ENCODE measurements at places on chromosomes 5 and 9.

GRCh38 chr5:106185661-106186081 is 1485.1 kb downstream of the EFNA5 start:
- no peak for DNase-seq

DNA sequence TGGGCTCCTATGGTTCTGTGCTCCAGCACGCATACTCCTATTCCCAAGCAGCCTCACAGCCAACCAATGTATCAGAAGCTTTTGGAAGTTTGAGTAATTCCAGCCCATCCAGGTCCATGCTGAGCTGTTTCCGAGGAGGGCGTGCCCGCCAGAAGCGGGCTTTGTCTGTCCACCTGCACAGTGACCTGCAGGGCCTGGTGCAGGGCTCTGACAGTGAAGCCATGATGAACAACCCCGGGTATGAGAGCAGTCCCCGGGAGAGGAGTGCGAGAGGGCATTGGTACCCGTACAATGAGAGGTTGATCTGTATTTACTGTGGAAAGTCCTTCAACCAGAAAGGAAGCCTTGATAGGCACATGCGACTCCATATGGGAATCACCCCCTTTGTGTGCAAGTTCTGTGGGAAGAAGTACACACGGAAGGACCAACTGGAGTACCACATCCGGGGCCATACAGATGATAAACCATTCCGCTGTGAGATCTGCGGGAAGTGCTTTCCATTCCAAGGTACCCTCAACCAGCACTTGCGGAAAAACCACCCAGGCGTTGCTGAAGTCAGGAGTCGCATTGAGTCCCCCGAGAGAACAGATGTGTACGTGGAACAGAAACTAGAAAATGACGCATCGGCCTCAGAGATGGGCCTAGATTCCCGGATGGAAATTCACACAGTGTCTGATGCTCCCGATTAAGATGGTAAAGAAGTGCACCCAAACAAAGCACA is 19.9 kb downstream of the ZBTB34 start:
- DNase-seq: no peak

GRCh38 chr5:154784856-154785255 is 29.7 kb downstream of the LARP1 start:
- DNase-seq: no peak

DNA sequence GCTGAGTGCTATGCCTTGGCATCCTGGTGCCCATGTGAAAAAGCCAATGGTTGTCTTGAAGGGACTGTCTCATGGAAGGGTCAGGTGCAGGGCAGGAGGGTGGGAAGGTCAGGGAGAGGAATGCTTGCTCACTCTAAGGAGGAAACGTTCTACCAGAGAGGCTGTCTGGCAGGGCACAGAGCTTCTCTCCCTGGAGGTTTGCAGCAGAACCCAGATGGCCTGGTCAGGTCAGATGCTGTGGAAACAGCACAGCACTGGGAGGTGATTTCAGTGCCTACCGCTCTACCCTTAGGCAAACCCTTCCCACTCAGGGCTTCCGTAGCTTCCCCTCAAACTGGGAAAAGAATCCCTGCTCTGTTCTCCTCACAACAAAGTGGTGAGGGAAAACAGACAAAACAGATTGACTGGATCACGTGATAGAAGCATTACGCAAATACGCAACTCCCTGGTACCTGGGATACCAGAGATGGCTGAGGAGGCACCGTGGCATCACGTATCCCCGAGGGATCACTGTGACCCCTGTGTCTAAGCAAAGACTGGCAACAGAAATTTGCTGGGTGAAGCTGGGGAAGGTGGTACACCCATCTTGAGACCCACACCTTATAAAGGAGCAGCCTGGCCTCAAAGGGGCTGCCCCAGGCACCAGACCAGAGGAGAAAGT is 3.9 kb upstream of the MGAT1 start:
- no peak for DNase-seq

DNA sequence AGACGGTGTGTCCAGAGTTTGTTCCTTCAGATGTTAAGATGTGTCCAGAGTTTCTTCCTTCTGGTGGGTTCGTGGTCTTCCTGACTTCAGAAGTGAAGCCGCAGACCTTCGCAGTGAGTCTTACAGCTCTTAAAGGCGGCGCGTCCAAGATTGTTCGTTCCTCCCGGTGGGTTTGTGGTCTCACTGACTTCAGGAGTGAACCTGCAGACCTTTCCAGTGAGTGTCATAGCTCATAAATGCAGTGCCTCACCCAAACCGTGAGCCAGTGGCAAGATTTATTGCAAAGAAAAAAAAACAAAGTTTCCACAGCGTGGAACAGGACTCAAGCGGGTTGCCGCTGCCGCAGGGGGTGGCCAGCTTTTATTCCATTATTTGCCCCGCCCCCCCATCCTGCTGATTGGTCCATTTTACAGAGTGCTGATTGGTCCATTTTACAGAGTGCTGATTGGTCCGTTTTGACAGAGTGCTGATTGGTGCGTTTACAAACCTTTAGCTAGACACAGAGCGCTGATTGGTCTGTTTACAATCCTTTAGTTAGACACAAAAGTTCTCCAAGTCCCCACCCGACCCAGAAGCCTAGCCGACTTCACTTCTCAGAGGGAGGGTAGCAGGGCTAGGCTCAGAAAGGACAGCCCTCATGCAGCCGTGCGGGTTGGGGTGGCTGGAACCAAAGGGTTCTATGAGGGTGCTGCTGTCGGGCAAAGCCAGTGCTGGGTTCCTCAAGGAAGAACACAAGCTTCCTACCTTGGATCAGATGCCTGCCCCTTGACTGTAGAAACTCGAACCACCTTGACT is 9.1 kb upstream of the RNF130 start:
- no peak for DNase-seq

GRCh38 chr5:29878599-29878998 is 1314.9 kb upstream of the CDH6 start:
- no peak for DNase-seq

DNA sequence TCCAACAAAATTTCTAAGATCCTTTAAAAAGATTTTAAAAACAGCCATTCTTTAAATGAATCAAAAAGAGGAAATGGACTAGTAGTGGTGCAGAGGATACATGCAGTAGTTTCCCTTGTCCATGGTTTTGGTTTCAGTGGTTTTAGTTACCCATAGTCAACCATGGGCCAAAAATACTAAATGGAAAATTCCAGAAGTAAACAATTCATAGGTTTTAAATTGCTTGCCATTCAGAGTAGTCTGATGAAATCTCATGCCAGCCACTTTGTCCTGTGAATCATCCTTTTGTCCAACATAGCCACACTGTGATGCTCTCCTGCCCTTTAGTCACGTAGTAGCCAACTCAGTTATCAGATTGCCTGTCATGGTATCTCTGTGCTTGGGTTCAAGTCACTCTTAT is 286.1 kb downstream of the ANXA1 start:
- DNase-seq: no peak

DNA sequence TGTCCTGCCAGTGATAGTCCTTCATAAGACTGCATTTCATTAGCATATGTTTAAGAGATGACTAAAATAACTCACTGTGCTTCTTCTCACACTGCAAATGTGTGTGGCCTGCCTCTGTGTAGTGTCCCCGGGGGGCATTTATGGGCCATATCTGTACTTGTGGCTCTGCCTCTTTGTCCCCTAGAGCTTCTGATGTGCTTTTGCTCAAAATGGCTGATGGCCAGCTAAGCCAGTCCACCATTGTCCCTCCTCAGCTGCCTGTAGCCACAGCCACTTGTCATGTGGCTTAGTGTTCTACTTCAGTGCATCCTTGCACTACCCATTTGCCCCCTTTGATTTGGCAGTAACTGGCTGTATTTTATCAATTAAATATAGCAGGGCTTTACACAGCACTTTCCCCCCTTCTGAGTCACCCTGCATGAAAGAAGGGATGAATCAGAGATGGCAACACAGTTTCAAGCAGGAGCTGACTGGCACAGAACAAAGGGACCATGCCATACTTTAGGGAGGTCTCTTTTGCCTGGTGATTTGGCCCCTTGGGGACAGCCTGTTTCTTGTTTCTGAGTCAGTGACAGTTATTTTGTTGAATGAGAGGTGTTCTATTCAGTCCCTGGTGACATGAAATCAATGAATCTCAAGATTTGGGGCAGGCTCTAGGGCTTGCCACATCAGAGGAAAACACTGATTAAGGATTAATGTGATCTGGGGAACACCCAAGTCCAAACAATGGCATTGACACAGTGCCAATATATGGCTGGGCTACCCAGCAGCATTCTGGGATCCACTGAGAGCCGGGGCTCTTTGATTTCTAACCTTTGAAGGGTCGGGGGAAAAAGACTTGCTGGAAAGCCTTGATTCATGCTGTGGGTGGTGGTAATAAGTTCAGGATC is 245.5 kb downstream of the SMARCA2 start:
- DNase-seq: no peak

GRCh38 chr9:31185831-31186230 is 1198.6 kb upstream of the ACO1 start:
- DNase-seq: no peak

GRCh38 chr5:36240779-36241630 is 720 bp downstream of the NADK2 start:
- DNase-seq: peak; percentile 54

DNA sequence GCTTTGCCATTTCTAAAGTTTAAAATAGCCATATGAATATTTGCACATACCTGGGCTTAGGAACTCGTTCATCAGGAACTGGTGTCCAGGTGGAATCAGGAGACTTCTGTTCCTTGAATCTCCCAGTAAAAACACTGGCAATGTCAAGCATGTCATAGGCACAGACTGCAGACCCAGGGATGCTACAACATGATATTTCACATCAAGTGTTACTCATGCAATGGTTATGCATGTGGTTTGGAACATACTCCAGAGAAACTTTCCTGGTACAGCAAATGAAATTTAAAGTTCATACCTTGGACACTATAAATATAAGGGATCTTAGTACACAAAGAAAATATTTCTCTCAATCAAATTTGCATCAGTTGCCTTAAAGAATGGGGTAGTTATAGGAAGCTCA is 92.2 kb downstream of the SEMA6A start:
- no peak for DNase-seq

DNA sequence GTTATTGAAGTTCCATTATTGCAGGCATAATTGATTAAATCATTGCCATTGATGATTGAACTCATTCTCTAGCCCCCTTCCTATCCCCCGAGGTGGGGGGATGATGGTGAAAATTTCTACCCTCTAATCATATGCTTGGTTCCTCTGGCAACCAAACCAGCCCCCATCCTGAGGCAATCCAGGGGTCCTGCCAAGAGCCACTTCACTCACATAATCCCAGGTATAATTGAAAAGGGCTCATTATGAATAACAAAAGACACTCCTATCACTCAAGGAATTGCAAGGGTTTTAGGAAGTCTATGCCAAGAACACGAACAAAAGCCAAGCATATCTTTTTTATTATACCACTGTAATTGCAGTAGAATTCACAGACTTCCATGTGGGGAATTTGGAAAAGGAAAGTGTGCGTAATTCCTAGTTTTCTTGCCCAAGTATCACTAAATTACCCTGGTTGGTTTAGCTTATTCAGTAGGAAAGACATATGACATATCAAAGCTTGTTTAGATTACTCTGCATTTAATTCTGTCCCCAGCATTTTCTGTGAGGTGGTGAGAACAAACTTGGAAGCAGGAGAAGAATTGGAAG is 130.7 kb upstream of the TAF11L2 start:
- no peak for DNase-seq

DNA sequence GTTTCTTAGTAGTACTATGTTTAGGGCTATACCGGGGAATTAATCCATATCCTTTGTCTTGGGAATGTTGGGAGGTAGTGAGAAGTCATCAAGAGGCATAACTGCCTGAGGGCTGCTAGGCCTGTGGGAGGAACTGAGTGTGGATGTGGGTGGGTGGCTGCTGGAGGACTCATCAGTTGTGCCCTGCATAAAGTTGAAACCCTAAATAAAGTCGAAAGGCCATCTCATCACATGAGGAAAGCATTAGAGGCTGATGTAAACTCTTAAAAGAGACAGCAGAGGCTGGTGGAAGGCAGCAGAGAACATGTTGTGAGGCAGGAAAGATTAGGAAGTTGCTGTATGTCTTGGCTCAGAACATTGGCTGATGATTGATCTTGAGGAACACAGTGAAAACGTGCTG is 143.8 kb downstream of the MAST4 start:
- DNase-seq: no peak

Data from activated CD8-positive, alpha-beta memory T cell treated with anti-CD3 and anti-CD28 coated beads, Interleukin-2, amount 10 ng/mL, durations not matched to agents 7 days and 5 days (primary cell).